ENCODE measurements at places on chromosomes 1 and 21. TPM values are rescaled to one million over a fixed set of nuclear protein-coding genes. Genes with fewer than 3 reads are reported as not detected.

- no peak for DNase-seq
Measured at GRCh38 chr1:194644528-194644927, 1458.1 kb upstream of the B3GALT2 start.

- DNase-seq: no peak
Measured at GRCh38 chr1:48480504-48480903, 8.5 kb upstream of the SPATA6 start.

- peak; percentile 92 for DNase-seq
Measured at GRCh38 chr1:212432661-212433576, at the start of gene NENF. Gene NENF (plus strand): TSS chr1:212432920. CDS start chr1:212432944, 24 bp downstream.

DNA sequence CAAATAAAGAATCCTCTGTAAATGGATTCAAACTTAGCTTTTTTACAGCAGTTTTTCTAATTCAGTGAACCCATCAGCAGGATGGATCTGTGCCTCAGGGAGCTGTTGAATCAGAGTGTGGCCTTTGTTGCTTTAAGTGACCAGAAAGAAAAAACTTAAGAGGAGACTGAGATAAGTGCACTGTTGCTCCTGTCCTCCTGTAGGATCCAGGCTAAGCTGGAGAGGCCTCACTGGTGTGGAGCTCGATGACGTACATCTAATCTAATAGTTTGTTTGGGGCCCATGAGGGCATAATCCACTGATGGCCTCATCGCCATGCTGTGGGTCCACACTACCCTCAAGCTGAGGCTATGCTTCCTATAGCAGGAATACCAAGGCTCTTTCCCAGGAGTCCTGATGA, 10.6 kb downstream of the DIP2A start:
- no peak for DNase-seq

GRCh38 chr1:8397511-8397910, 79.6 kb downstream of the SLC45A1 start:
- DNase-seq: no peak

GRCh38 chr1:33094971-33095604, 14.1 kb downstream of the AZIN2 start:
- DNase-seq: no peak

GRCh38 chr1:25765923-25766589, 33.9 kb upstream of the SELENON start:
- DNase-seq: no peak

DNA sequence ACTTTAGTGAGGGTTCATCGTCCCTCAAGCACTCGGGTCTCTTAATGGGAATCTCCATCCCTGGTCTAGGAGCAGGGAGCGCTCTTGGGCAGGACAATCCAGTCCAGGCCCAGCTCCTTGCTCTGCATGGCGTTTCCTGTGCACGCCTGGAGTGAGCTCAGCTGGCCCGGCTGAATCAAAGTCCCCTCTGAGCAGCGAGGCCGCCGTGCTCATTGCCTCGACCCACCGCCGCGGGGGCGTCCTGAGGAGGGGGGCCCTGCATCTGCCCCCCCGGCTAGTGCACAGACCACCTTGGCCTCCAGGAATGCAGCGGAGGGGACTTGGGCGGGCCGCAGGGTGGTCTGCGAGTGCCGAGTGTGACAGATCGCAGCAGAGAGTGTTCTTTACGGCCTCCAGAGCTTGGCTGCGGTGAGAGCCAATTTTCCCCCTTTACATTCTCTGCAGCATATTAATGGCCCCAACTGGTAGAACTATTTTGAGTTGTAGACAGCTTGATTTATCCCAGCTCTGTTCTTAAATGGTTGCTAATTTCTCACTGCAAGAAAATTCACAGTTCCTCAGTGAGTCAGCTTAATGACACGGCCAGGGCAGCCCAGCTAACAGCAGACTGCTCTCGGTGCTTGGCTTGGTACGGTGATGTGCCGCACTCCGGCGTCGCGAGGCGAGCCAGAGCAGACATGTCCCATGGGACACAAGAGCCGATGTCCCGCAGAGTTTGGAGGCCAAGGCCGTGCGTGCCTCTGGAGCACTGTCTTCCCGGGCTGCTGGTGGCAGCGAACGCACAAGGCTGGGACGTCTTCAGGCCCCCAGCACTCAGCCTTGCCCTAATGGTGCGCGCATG, 39.8 kb downstream of the SNAP47 start:
- peak; percentile 42 for DNase-seq

DNA sequence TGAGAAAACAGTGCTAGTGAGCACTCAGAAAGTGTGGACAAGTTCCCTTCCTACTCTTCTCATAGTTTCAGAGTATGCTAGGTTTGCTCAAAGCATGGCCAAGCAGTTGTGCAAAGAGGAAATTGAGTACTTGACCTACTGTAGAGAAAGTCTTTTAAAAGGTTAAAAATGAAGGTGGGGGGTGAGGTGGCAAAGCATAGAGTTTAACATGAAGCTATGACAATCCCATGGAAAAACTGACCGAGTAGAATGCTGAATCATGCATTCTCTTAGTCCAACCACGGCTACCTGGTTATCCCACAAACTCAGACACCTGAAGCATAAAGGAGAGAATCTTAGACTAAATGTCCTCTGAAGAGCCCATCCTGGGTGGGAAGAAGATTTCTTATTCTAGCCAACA, 79.9 kb downstream of the PTPN14 start:
- DNase-seq: no peak

Gene HRNR
- not detected for total RNA-seq

Gene DMBX1
- not detected for total RNA-seq

Gene PSEN2
- total RNA-seq: 19.8 TPM

Gene ITGB2
- 23.8 TPM for total RNA-seq

Gene FMO3
- 1.2 TPM for total RNA-seq
